Stimulated activated CD8-positive, alpha-beta memory T cell treated with anti-CD3 and anti-CD28 coated beads, Interleukin-4, amount 100 ng/mL, for 4 hours (primary cell): ENCODE measurements at places on chromosomes 6 and 20.

- no peak for DNase-seq
Measured at GRCh38 chr6:85494547-85495536, 45.0 kb downstream of the NT5E start.

DNA sequence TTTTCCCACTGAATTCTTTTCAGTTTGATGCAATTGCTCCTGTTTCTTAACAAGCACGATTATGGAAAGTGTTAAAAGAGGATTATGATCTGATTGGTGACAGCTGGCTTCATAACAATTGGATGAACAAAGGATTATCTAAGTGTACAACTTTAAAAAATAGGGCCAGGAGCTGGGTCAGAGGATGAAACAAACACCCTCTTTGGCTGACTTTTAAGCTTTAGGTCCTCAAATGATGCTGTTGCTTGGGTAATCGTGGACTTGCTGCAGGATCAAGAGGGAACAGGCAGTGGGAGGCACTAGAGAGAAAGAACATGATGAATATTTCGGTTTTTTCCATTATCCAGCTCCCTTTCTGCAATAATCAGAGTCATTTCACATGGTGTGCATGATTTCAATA lies 35.5 kb upstream of the TMX4 start:
- DNase-seq = no peak

DNA sequence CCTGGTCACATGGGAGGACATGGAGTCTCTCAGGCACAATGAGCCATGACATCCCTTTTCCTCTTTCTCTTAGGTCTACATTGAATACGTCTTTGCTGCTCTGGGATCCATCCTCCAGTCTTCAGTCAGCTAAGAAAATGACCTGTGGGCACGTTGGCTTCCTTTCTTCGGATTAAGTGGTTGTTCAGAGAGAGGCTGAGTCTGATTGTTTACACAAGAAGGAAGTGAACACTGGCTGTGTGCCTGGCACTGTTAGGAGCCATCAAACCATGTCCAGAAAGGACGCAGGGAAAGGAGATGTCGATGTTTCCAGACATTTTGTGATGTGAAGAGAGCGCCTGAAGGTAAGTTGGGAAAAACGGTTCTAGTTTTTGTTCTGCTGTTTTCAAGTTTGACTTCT lies 309.9 kb upstream of the CDYL start:
- DNase-seq = no peak

GRCh38 chr20:61803915-61804751 lies 261.5 kb downstream of the TAF4 start:
- DNase-seq = no peak

GRCh38 chr6:71091956-71092355 lies 135.1 kb upstream of the B3GAT2 start:
- DNase-seq = no peak

DNA sequence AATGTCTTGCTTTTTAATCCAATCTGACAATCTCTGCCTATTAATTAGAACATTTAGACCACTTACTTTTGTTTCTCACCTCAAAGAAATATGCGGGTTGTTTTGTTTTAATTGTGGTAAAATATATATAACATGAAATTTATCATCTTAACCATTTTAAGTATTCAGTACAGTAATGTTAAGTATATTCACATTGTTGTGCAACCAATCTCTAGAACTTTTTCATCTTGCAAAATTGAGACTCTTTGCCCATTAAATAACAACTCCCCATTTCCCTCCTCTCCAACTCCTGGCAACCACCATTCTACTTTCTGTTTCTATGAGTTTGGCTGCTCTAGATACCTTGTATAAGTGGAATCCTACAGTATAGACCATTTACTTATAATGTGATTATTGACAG lies 13.8 kb upstream of the TCP11 start:
- DNase-seq = no peak

DNA sequence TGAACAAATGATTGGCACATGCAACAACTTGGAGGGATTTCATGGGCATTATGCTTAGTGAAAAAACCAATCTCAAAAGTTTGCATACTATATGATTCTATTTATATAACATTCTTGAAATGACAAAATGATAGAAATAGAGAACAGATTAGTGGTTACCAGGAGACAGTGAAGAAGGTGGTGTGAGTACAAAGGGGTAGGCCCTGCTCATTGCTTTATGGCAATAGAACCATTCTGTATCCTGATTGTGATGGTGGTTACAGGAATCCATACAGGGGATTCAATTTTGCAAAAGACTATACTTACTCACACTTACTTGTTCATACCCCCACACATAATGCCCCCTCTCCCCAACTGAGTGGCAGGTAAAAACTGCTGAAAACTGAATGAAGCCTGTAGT lies 30.2 kb upstream of the LAMA4 start:
- no peak for DNase-seq

GRCh38 chr20:58753267-58753921 lies 60.8 kb downstream of the NPEPL1 start:
- DNase-seq = no peak

- DNase-seq = no peak
Measured at GRCh38 chr6:161542346-161542980, 268.6 kb upstream of the AGPAT4 start.

GRCh38 chr6:41787219-41787917 lies at the start of gene TOMM6:
TSS of gene TOMM6 (plus strand) at chr6:41787694. CDS start at chr6:41787698, 4 bp downstream.
- peak; percentile 89 for DNase-seq

DNA sequence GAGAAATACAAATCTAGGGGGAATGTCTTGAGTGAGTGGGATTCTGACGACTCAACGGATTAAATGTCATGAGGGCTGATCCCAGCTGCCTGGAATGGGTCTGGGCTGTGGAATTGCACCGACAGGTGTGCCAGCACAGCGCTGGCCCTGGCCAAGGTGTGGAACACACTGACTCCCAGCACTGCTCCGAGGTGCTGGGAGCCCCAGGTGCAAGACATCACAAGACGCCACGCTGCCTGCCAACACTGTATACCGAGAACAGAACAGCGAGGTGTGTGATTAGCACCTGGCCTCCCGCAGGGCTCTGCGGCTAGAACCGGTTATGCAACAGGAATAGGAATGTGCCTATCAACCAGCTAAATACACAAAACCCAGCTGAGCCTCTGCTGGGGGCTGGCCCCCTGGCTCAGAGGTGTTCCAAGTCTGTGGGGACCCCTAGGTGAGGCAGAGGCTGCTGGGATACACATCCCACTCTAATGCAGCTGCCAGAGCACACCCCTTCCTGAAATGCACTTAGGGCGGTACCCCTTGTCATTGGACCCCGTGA lies 24.8 kb upstream of the APMAP start:
- DNase-seq = no peak

GRCh38 chr6:163501026-163501425 lies 86.5 kb downstream of the QKI start:
- no peak for DNase-seq

DNA sequence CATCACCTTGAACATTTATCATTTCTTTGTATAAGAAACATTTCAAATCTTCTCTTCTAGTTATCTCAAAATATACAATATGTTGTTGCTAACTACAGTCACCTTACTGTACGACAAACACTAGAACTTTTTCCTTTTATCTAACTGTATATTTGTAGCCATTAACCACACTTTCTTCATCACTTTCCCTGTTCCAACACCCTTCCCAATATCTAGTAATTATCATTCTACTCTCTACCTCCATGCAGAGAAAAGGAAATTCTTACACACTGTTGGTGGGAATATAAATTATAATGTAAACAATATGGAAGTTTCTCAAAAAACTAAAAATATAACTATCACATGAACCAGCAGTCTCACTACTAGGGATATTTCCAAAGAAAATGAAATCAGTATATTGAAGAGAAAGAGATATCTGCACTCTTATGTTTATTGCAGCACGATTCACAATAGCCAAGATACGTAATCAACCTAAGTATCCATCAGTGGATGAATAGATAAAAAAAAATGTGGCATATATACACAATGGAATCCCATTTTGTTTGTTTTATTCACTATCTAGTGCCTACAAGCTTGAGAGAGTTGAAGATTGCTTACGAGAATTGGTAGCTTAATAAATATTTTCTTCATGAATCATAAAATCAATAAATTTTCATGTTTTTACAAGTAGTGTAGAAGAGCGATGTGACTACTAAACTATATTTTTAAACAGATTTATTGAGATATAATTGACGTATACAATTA lies 2.4 kb downstream of the RHAG start:
- DNase-seq = no peak

GRCh38 chr6:155404937-155405336 lies 50.7 kb downstream of the NOX3 start:
- no peak for DNase-seq

- DNase-seq = no peak
Measured at GRCh38 chr6:90485635-90486277, 101.1 kb downstream of the MAP3K7 start.

DNA sequence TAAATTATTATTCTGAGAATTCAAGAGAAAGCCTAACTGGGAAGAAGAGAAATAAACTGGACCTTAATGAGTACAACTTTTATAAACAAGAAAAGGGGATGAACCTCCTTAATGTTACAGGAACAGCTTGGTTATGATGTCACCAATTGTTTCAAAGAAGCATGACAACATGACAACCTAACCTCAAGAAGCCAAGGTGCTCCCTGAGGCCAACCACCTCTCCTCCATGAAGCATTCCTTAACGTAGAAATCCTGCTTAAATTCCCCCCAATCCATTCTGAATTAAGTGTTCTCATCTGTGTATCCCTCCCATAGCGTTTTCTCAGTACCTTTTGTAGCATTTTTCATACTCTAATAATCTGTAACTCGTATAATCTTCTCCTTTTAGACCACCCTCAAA lies 1.7 kb downstream of the HBS1L start:
- no peak for DNase-seq

GRCh38 chr6:116090251-116090650 lies 10.4 kb upstream of the NT5DC1 start:
- no peak for DNase-seq

GRCh38 chr6:53646606-53647005 lies 18.9 kb downstream of the KLHL31 start:
- DNase-seq = no peak
